ENCODE measurements at places on chromosomes 2 and 18.

DNA sequence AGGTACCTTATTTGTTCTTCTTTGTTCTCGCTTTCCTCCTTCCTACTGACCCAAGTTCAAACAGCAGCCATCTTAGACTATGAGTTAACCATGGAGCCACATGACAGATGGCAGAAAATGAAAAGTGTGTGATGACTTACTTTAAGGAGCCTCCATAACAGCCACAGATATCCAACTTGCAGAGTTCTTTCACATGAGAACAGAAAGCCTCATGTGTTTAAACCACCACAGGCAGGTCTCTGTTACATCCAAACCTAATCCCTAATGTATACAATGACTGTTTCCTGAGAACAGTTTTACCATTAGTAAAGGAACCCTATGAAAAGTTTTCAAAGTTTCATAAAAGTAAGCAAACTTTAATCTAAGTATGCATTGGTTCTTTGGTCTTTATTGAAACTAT, 20.3 kb downstream of the B4GALT6 start:
- no peak for DNase-seq

GRCh38 chr2:68512966-68513365, 45.6 kb downstream of the APLF start:
- no peak for DNase-seq

- no peak for DNase-seq
Measured at GRCh38 chr2:179565807-179566206, 295.6 kb downstream of the ZNF385B start.

DNA sequence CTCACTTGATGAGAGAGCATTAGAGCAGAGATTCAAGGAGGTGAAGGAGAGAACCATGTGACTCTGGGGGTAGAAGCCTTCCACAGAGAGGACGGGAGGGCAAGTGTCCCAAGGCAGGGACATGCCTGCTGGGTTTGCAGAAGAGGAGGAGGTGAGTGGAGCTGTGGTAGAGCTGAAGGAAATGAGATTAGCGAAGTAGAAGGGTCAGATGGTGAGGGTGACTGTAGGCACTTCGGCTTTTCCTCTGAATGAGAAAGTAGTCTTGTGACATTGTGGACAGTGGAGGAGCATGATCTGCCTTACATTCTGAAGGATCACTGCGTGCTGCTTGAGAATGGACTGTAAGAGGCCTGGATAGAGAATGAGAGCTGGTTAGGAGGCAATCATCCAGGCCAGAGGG, 126.0 kb downstream of the NXPH2 start:
- DNase-seq: no peak

GRCh38 chr18:32219431-32220018, 29.7 kb downstream of the MEP1B start:
- DNase-seq: no peak

DNA sequence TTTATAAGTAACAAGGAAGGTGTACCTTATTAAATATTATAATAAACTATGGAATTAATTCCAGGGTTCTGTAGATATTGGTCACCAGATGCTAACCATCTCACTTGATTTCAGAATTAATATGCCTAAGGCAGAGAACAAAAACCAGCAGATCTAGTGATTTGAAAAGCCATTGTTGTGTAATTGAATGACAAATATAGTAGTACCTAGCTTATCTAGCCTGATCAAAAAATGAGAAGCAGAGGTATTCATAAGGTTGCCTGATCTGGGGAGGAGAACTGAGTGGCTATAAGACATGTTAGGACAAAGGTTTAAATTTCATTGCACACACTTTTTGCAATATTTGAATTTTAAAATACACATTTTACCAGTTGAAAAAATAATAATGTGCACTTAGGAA, 132.0 kb upstream of the UBE2E3 start:
- no peak for DNase-seq

DNA sequence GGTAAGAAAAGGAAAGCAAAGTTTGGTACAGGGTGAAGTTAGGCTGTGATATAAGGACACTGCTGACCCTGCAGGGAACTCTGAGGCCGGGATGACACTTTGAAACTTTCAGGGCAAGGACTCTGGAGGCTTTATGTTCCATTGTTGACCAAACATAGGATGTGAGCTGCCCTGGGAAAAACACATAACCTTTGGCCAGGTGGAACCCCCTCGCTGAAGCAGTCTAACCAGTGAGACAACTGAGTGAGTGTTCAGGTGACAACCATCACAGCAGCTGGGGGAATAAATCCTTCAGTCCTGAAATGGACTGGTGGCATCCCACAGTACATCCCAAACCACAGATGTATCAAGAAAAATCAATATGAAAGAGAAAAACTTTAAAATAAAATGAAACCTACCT, 280.9 kb upstream of the CDH2 start:
- peak; percentile 50 for DNase-seq

DNA sequence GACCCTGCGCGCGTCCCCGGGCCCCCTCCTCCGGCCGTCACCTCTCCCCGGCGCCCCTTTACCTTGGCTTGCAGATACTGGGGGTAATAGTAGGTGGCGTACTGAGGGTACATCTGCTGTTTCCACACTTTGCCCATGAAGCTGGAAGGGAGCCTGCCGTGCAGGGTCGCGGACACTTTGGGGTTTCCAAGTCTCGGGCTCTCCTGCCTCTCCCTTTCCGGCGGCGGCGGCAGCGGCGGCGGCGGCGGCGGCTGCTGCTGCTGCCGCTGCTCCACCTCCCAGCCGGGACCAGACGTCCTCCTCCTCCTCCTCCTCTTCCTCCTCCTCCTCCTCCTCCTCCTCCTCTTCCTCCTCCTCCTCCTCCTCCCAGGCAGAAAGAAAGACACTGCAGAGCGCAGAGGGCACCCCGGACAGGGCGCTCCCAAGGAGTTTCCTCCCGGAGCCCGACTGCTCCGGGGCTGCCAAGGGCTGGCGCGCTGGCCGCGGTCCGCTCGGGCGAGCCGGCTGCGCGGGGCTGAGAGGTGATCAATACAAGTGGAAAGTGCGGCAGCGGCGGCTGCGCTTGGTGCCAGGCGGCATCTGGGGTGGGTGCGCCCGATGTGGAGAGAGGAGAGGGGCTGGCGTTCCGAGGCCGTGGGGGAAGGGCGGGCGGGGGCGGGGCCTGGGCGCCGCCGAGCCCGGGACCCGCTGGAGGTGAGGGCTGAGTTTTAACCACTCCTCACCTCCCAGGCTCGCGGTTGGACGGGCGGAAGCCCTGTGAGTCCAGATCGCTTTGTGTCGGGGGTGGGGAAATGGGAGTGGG, at the start of gene RBMS1:
RBMS1 (minus strand) TSS at position 581 of the 802 bp plus-strand sequence; CDS start at position 137, 444 bp downstream.
- peak; percentile 56 for DNase-seq

DNA sequence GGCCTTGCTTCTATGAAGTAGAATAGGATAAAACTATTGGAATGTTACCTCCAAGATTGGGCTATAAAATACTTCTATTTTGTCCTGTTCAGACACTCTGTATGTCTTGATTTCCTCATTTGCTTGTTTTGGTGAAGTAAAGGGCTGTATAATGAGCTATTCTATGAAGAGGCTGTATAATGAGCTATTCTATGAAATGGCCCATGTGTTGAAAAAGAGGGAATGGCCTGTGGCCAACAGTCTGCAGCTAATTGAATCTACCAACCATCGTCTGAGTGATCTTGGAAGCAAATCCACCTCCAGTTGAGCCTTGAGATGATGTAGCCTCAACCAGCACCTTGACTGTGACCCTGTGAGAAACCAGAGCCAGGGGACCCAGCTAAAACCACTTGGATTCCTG, 3.8 kb upstream of the SGPP2 start:
- no peak for DNase-seq

- DNase-seq: no peak
Measured at GRCh38 chr18:75203416-75204268, 5.3 kb downstream of the PTGR3 start.

DNA sequence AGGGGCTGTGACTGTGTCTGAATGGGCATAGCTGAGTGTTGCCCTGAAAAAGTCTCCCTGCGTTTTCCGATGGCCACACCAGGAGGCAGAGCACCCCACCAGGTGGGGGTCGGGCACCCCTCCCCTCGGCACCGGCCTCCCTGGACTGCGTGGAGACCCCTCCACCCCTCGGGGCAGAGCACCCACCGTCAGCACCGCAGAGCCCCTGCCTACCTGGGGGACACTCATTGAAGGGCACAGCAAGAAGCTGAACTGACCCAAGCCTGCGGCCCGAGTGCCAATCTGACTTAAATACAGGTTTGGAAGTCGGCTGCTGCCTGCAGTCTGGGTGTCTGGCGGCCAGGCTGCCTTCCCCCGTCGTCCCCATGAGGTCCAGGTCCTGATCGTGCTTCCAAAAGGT, 69.9 kb downstream of the KCNG2 start:
- no peak for DNase-seq

Data from T47D (cell line).